Activated naive CD4-positive, alpha-beta T cell (primary cell): ENCODE measurements at places on chromosomes 1 and 21.

GRCh38 chr1:42142894-42143675, 10.1 kb upstream of the GUCA2B start:
- no peak for DNase-seq

GRCh38 chr1:234675572-234675971, 65.6 kb upstream of the IRF2BP2 start:
- DNase-seq, result no peak

DNA sequence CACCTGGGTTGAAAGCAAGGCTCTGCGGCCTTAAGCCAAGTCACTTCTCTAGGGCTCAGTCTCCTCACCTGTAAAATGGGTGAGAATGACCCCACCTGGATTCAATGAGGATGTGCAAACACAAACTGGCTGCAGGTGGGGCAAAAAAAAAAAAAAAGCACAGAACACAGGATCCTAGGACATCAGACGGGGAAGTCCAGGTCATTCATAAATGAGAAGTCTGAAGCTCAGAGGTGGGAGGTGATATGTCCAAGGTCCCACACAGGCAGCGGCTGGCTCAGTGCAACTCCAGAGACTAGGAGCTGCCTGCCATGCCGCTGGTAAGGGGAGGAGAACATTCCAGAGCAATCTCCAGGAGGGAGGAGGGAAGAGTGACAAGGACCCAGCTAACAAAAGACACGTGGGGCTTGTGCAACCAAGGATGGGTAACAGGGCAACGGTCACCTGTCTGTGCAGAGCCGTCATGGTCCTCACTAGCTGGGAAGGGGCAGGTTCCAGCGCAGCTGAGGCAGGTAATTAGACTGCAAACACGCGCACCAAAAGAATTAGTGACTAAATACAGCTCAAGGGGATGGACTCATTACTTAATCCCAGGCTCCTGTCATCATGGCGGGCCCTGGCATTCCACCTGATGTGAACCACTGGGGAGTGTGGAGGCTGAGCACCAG, 19.5 kb downstream of the IFFO2 start:
- DNase-seq, result no peak

DNA sequence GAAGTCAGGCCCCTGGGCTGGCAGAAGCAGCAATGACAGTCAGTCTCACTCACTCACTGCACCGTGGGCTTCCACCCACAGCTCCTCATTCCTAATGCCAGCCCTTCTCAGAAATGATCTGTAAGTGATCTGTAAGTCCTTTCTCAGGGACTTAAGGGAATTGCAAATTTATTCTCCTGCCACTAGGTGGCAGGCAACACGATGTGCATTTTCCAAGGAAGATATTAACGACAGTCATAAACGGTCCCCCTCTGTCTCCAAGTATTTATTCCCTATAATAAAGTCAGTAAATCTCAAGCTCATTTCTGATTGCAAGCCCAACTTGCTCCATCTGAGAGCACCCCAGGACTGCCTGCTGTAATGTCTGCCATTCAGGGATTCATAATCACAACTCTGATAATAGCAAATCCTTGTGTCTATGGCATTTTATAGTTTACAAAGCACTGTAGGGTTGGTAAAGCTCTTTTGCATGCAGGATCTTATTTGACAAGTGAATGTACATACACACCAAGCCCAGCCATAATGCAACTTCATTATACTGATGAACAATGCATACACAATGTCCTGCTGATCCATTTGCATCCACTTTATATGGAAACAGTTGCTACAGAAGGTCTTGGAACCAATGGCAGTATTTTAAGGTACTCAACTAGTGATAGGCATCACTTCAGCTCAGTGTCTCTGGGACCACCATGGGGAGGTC, 380.5 kb upstream of the CAMK1G start:
- DNase-seq, result no peak

- no peak for DNase-seq
These were observed 25.2 kb upstream of the PLA2G2C start for GRCh38 chr1:20211511-20211931.

GRCh38 chr1:53512807-53513755, 53.9 kb downstream of the DMRTB1 start:
- no peak for DNase-seq

- no peak for DNase-seq
These were observed 61.1 kb upstream of the GNG4 start for GRCh38 chr1:235710687-235711086.

DNA sequence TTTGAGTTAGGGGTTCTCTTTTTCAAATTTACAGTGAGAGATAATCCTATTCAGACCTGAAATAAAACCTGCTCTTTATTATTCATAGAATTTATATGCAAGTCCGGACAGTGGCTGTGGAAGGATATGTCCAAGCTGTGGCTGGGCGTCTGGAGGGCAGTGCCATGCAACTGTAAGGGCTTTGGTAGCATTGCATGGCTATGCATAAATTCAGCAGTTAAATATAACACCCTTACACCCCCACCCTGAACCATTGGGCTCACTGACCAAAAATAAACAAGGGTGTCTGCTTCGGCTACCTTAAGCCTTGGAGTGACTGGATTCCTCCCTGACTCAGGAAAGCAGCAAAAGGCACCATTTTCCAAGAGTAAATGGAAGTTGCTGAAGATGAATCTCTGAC, 5.4 kb downstream of the CHTOP start:
- DNase-seq, result no peak

- no peak for DNase-seq
These were observed at the start of gene NGF for GRCh38 chr1:115337633-115338456. NGF (minus strand) TSS chr1:115338249; CDS start chr1:115286795, 51,454 bp downstream.

DNA sequence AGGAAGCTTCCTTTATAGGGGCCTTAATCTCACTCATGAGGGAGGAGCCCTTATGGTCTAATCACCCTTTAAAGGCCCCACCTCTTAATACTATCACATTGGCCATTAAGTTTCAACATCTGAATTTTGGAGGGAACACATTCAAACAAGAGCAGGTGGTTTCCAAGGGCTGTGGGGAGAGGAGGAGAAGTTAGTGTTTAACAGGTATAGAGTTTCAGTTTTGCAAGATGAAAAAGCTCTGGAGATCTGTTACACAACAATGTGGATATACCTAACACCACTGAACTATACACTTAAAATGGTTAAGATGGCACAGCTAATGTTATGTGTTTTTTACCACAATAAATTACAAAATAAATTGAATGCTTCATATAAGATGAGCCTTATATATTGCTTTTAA, 113.4 kb upstream of the DNAH14 start:
- DNase-seq, result no peak

GRCh38 chr1:218521414-218522169, 176.5 kb downstream of the TGFB2 start:
- no peak for DNase-seq

GRCh38 chr1:172605641-172606040, 53.3 kb upstream of the FASLG start:
- no peak for DNase-seq

DNA sequence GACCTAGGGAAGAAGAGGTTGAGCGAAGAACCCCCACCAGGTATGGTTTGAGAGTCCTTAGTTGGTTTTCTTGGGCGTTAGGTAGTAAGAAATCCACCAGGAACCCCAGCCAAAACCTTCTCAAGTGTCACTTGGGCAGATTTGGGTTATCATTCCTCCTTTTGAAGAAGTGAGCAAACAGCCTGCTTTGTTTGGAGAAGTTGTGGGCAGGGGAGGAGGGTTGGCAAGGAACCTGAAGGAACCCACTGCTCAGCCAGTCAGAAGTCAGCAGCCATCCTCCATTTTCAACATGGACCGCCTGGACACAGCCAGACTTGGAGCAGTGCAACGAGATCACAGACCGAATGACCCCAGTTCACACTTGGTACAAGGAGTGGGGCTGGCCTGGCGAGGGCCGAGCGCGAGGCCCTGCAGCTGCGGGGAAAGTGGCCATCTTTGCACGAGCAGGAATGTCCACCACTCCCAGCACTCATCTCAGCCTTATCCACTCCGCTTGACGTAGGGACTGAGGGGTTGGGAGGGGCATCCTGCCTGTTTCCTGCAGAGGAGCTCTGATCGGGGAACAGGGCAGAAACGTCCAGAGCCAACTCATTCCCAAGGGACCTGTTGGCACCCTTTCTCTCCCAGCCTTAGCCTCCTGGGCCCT, 7.2 kb downstream of the ADPRS start:
- DNase-seq, result no peak

- no peak for DNase-seq
These were observed at the start of gene ATP1A2 for GRCh38 chr1:160115545-160116282. ATP1A2 (plus strand) TSS chr1:160115759; CDS start chr1:160115862, 103 bp downstream.

GRCh38 chr1:58767143-58767542, 16.7 kb downstream of the JUN start:
- no peak for DNase-seq

DNA sequence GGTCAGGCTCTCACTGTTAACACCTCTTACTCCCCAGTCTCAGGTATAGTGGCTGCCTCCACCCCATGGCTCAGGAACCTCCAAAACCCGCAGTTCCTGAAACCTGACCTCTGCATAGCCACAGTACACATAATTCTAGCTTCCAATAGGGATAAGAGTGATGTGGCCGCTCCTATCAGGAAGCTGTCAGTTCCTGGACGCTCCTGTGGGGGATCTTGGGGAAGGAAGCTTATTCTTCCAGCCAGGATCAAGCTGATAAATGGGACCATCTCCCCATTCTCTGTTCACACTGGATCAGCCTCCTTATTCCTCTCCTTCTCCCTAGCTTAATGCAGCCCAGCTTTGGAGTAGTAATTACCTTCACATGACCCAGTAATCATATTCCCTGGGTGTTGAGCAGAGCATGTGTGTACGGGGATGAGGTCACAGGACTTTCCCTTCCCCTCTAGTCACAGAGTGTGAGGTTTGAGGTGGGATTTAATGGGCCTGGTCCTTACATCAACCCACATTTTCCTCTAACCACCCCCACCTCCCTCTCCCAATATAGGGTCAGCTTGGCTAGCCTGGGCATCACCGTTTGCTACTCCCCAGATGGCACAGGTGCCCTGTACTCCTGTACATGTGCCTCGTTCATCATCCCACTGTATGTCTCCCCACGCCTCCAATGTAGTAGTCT, 7.0 kb upstream of the POU3F1 start:
- no peak for DNase-seq

DNA sequence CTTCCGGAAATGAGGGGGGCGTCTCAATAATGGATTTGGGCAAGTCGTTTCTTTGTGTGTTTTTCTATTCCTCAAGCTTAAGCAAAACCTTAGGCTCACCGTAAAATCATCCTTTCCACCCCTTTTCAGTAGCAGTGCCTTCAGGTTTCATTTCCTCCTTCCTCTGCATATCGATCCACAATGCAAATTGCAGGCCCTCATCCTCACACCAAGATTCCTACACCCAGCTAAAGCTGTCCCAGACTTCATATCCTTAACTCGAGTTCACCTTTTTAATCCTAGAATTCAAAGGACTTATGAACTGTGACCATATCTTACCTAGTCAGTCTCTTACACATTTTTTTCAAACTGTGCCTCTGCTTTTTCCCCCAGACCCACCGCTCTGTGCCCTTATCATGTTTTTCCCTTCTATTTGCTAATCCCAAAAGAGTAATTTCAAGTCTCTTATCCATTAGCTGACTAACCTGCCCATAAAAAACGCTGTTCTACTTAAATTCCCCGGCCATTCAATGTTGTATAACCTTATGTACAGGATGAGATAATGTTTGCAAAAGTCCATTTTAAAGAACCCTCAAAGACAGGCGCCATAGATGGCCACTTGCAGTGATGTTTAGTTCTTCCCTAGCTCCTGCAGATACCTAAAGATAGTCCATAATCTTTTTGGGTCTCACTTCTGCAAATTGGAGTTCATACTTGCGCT, 1.5 kb downstream of the AKIRIN1 start:
- DNase-seq, result no peak

GRCh38 chr1:43286115-43286514, 734 bp upstream of the C1orf210 start:
- DNase-seq, result no peak

DNA sequence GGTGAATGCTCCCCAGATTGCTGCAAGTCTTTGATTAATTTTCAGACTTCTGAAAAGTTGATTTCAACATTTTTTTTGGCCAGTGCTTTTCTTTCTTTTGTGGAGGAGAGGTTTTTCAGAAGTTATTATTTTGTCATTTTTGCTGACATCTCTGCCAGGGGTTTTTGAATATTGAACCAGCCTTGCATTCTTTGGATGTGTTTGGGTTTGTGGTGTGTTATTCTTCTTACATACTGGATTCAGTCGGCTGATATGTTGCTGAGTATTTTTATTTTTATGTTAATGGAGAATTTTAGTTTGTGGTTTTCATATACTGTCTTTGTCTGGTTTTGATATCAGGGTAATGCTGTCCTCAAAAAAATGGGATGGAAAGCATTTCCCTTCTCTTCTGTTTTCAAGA, 25.3 kb downstream of the OBSCN start:
- no peak for DNase-seq
